ENCODE measurements at places on chromosomes 3 and 15.

- no peak for DNase-seq
Measured at GRCh38 chr15:74460298-74460697, 662 bp downstream of the UBL7 start.

DNA sequence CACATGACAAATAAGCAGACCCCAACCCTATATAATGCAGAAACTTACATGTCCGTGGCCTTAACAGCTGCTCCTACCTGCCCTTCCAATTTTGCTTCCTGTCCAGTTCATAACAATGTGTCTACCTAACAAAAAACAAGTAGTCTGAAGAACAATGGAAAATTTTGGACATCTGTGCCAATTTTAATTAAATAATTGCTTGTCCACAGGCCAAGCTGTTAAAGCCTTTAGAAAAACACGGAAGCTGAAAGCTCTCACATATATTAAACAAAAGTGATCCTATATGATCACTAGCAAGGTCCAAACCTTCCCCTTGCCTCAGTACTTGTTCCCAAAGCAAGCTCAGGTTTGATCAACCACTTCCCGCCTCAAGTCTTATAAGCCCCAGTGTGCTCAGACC is 37.1 kb downstream of the MAGI1 start:
- no peak for DNase-seq

- no peak for DNase-seq
Measured at GRCh38 chr3:107990926-107991325, 99.9 kb downstream of the CD47 start.

- no peak for DNase-seq
Measured at GRCh38 chr15:62544446-62544845, 379.4 kb upstream of the C2CD4B start.

- DNase-seq, result no peak
Measured at GRCh38 chr3:5010706-5011554, 31.7 kb downstream of the BHLHE40 start.

DNA sequence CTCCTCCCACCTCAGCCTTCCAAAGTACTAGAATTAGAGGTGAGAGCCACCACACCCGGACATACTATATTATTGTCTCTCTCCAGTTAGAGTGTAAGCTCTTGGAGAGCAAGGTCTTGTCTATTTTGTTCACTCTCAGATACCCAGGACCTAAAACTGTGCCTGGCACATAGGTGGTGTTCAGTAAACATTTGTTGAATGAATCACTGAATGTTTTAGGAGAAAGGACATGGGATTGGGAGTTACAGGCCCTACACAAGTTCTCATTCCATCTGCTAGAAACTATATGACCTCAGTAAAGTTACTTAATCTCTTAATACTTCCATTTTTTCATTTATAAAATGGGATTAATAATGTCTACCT is 1.5 kb upstream of the ATR start:
- no peak for DNase-seq

DNA sequence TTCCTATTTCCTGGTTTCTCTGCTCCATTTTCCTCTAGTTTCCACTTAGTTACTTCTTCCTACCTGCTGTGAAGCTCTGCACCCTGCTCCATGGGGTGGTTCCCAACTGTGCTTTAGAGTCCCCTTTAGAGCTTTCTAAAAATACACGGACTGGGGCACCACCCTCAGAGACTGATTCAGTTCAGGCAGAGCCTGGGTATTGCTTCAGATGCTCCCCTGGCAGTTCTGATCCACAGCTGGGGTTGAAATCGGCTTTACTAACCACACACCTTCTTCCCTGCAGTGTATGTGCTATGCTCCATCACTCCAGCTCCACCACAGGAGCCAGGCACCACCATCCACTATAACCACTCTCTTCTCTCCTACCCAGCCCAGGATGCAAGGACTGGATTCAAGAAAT is 12.6 kb downstream of the ANP32A start:
- no peak for DNase-seq

DNA sequence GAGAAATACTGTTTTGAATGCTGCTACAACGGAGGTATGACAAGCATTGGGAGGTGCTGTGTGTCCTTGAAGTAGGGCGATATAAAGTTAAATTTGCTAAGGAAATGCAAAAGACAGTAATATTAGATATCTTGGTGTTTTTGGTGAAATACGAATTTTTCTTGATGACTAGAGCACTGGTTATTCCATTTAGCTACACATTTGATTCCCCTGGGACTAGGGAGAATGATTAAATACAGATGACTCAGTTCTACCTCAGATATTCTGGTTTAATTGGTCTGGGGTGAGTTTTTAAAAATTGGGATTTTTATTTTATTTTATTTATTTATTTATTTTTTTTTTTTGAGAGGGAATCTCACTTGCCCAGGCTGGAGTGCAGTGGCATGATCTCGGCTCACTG is 18.7 kb upstream of the GADL1 start:
- no peak for DNase-seq

GRCh38 chr3:149777414-149778214 is 14.7 kb downstream of the ANKUB1 start:
- DNase-seq, result no peak

- no peak for DNase-seq
Measured at GRCh38 chr3:46574243-46574646, 8.1 kb upstream of the LRRC2 start.

- no peak for DNase-seq
Measured at GRCh38 chr3:79418855-79419621, 348.8 kb downstream of the ROBO1 start.
